ENCODE measurements at places on chromosomes 3 and 15.

DNA sequence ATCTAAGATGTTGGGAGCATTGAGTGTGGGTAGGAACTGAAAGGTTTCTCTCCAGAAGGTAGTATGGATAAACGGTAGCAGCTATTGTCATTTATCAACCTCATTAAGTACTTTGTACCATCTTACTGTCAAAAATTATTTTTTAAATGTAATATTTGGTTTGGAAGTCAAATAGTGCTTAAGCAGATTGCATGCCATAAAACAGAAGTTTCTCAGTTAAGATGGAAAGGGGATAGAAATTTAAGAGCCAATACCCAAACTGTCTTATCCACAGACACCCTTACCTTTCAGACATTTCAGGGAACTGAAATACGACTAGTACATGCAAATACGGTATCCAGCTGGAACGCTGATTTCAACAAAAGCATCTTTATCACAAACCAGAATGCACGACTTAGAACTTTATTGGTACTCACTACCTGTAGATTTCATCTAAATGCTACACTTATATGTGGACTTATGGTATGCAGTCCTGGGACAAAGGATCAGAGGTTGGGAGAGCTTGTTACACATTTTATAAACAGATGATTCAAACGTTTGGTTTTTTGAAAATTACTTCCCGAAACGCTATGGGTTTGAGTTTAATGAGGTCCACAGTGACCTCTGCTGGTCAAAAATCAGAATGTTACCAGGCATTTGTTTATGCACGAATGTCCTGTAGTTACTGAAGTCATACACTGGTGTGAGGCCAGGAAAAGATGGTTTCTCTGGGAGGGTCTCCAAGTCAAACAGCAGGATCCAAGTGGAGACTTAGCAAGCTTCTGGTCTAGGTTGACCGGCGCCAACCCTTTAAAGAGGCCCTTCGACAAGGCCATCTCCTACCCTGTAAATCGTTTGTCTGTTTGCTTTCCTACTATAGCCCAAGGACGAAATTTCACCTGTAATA, 45.7 kb upstream of the DUT start:
- DNase-seq: no peak

DNA sequence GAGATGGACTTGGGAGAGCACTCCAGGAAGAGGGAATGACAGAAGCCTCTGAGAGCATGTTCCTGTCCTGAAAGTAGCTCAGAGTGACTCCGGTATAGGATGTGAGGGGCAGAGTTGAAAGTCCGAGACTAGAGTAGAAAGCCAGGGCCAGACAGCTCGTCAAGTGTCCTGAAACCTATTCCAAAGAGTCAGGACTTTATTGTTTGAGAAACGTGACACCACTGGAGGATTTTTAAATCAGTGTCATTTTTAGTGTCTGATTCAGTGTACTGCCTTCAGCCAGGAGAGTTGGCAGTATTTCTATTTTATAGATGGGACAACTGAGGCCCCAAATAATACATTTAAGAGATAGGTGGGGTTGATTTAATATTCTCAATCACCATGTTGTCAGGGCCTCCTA, 1.6 kb upstream of the RBMS3 start:
- DNase-seq: no peak

DNA sequence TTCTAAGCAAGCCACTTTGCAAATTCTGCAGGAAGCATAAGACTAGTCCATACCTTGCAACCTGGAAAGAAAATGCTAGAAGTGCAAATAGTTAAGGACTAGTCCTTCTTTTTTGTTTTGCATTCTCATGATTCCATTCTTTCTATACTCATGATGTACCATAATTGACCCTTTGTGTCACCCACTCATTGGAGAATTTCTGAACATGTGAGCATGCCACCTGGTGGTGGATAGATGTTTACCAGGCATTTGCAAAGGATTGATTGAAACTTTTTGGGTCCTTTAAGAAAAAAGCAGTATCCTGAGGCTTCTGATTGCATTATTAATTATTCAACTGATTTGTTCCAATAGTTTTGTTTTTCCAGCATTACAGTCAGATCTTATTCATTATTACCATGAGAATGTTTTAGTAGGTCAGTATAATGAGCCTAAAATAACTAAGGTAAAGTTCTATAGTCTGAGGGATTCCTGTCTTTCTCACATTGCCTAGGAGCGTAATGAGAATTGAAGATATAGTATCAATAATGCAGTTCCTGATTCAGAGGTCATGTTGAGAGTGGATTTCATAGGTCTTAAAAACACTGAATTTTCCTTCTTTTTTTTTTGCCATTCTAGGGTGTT, 20.2 kb upstream of the DIPK2A start:
- no peak for DNase-seq

- no peak for DNase-seq
Measured at GRCh38 chr15:58406811-58407210, 25.0 kb upstream of the LIPC start.

- DNase-seq: no peak
Measured at GRCh38 chr3:60304112-60304511, 947.1 kb downstream of the FHIT start.

DNA sequence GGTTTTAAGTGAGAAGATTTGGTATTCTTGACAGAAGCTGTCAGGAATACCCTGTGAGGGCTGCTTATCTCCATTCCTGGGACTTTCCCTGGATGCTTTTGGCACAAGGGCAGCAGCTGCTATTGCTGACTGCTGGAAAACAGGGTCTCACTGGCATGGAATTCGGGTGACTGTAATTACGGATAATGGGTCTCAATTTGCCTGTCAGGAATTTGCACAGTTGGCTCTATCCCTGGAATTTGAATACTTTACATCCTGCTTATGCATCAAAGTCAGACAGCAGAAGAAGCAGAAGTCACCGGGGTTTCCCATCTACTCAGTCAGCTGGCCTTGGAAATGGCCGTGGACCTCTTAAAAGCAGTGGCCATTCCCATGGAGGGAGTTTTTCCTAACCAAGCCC, 25.9 kb upstream of the AKAP13 start:
- DNase-seq: no peak

- DNase-seq: peak; percentile 91
Measured at GRCh38 chr3:152834776-152835600, at the start of gene P2RY1. Gene P2RY1, plus strand, starts transcription at chr3:152835131. Its CDS starts 652 bp downstream, at chr3:152835783.

GRCh38 chr3:15272426-15273196, 59.8 kb downstream of the SH3BP5 start:
- DNase-seq: no peak

DNA sequence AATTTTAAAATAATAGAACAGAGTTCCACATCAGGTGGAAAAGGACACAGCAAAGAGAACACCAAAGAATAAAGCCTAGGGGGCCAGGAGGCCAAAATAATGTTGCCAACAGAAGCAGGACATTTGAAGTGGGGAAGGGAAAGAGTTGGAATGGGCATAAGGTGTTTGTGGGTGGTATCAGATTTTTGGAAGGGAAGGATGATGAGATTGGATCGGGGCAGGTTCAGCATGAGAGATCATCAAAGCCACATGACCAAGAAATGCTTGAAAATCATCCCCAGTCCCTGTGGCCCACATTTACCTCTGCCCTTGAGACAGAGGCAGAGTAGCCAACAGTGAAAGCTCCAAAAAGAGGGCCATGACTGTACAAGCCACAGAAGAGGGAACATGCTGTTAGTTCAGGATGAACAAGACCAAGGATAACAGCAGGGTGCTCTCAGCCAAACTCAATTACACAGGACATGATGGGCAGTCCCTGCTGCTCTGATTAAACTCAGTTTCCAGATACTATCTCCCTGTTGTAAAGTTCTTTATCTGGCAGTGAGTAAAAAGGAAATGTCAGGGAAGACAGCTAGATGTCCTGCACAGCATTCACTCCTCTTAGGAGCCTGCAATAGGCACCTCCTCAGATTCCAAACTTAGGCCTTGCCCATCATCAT, 32.5 kb downstream of the RAB27A start:
- no peak for DNase-seq

DNA sequence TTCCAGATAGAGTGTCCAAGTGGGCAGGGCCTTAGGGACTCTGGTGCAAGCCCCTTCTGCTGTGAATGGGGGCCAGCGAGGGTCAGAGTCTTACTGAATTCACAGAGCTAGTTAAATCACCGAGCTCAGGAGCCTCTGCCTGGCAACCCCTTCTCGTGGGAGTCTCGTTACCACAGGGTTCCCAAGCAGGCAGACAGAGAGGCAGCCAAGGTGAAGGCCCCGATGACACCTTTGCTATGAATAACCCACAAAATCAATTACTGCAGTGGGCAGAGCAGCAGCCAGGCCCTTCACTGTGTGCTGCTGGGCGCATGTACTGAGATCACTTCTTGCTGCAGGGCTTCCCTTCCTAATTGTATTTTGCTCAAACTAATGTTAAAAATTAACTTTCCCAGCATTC, 56.9 kb downstream of the SPSB4 start:
- no peak for DNase-seq

DNA sequence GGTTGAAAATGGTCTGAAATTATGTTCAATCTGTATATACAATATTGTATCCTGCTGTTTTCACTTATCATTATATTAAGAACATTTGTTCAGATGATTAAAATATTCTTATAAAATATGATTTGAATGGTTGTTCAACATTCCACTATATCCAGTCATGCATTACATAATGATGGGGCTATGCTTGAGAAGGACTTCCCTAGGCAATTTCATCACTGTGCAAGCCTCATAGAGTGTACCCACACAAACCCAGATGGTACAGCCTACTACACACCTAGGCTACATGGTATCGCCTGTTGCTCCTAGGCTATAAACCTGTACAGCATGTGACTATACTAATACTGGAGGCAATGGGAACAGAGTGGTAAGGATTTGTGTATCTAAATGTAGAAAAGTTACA, 30.5 kb downstream of the SLC7A14 start:
- DNase-seq: no peak

GRCh38 chr15:26102365-26102764, 239.2 kb upstream of the ATP10A start:
- DNase-seq: no peak

- DNase-seq: no peak
Measured at GRCh38 chr15:36106640-36107335, 472.6 kb upstream of the CDIN1 start.

DNA sequence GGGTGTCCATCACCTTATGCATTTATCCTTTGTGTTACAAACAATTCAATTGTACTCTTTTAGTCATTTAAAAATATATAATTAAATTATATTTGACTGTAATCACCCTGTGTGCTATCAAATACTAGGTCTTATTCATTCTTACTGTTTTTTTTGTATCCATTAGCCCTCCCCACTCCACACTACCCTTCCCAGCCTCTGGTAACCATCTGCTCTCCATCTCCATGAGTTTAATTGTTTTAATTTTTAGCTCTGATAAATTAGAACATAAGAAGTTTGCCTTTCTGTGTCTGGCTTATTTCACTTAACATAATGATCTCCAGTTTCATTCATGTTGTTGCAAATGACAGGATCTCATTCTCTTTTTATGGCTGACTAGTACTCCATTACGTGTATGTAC, 16.8 kb downstream of the C3orf20 start:
- no peak for DNase-seq

- no peak for DNase-seq
Measured at GRCh38 chr3:16090024-16090423, 84.5 kb upstream of the GALNT15 start.

GRCh38 chr3:34998902-34999301, 640.4 kb upstream of the ARPP21 start:
- no peak for DNase-seq

DNA sequence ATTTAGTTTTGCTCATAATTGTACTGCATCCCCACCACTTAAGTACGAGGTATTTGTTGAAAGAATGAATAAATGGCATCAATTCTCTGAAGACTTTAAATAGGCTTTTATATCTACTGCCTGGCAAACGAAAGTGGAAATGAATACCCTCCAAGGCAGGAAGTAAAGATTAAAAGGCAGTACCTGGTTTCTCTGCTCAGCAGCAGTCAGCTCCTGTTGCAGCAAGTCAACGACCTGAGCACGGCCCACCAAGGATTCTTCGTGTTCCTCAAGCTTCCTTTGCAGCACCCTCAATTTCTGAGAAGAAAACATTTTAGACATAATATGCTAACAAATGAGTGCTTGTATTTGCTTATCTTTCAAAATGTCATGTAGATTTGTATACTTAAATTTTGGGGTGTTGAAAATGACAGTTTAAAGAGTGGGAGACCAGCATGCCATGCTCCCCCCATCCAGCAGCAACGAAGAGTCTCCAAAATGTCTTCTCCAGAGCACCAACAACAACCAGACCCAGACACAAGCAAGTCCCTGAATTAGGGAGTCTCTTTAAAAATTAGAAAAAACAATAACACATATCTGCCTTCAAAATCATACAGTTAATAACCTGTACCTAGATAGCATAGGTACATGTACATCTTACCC, 31.2 kb downstream of the GOLGB1 start:
- DNase-seq: no peak

GRCh38 chr3:47804577-47804976, 1.6 kb downstream of the DHX30 start:
- DNase-seq: no peak

DNA sequence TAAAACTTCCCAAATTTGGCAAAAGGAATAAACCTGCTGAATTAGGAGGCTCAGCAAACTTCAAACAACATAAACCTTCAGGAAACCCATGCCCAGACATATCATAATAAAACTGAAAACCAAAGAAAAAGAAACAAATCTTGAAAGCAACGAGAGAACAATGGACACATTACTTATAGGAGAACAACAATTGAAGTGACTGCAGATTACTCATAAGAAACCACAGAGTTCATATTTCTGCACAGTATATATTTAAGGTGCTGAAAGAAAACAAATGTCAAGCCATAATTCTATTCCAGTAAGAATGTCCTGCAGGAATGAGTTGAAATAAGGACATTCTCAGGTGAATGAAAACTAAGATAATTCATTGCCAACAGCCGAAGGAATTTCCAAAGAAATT, 80.8 kb upstream of the PROK2 start:
- DNase-seq: no peak

GRCh38 chr3:133469140-133469731, 69.4 kb downstream of the BFSP2 start:
- DNase-seq: no peak

- no peak for DNase-seq
Measured at GRCh38 chr15:101250341-101250831, 1.5 kb downstream of the CHSY1 start.

GRCh38 chr15:75809986-75810750, 33.1 kb upstream of the UBE2Q2 start:
- DNase-seq: no peak

- no peak for DNase-seq
Measured at GRCh38 chr3:123961508-123961856, 453 bp upstream of the CCDC14 start.

DNA sequence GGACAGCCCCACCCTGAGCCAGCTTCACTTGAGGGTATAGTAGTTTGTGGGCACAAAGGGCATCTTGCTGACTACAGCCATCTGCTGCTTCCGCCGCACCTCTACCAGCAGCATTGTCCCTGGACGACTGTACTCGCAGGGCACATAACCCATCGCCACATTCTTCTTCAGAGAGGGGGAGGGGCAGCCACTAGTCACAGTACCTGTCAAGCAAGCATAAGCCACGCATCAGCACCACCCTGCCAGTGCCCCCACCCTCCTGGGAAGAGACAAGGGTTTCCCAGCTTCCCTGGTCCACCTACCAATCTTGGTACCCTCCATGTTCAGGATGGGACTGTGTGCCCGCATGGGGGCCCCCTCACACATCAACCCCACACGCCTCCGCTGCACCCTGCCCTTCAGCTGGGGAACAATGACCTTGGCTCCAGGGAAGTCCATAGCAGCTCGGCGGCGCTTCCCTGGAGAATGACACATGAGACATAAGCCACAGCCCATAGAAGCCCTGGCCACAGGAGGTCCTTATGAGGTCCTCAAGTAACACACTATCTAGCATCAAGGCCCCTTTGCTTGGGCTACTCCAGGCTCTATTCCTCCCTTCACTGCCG, 4.7 kb downstream of the AMT start:
- DNase-seq: no peak

All from upper lobe of right lung (tissue), 1 donor.